ENCODE measurements at places on chromosomes 12 and 14.

- DNase-seq, result no peak
Observed at GRCh38 chr12:71071536-71072097, 86.2 kb downstream of the TSPAN8 start.

GRCh38 chr14:73262427-73263183 is 25.3 kb downstream of the PAPLN start:
- DNase-seq, result no peak

- DNase-seq, result no peak
Observed at GRCh38 chr12:114041136-114041535, 75.0 kb upstream of the RBM19 start.

GRCh38 chr14:32932914-32933628 is 5.6 kb upstream of the NPAS3 start:
- no peak for DNase-seq
